Right forelimb (tissue), 1 donor: ENCODE measurements at places on chromosomes 2 and 18.

GRCh38 chr2:108776475-108776874 is 10.1 kb upstream of the CCDC138 start:
- DNase-seq = no peak

DNA sequence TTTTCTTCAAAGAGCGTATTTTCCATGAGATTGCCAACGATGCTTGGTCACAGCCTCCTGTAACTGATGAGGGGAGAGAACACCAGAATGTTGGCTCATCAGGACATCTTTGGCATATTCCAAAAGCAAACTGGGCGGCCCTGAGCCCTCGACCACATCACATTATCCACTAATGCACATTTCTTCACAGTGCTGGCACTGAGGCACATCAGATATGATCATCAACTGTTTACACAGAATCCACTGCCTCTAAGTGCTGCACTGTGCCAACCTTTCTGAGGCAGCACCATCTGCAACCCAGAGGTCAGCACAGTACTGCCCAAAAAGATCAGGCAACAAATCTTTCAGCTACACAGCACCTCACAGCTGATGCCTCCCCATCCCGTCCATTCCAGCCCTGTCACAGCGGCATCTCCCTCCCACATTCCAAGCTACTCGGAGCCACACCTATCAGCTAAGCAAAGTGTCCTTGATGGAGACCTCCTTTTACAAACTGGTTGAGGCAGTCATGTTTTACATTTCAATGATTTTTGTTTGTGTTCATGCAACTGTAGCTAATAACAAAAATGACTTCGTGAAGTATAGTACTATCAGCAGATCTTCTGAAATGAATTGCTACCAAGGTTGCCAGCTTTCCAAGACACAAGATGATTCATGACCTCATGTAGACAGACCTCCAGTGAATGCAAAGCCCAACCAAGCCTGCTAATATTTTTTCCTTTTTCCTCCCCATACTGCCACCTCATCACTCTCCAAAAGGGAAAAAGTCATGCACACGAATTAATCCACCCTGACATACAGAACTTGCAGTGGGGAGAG is 32.3 kb downstream of the MYO5B start:
- DNase-seq = no peak

GRCh38 chr2:207046724-207047123 is 107.4 kb downstream of the CPO start:
- no peak for DNase-seq

DNA sequence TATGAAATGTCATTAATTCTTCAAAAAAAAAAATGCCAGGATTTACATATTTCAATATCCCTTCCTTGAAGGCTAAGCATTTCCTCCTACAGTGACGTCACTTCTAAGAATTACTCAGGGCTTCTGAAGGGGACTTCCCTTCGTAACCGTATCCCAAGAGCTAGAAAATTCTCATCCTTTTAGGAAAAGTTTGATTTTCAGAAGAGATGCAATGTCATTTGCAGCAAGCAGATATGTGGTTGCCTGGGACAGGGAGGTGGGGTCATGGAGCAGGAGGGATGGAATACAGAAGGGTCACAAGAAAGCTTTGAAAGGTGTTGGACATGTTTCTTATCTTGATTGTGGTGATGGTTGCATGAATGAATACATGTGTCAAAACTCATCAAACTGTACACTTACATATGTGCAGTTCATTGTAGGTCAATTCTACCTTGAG is 97.0 kb upstream of the ATL2 start:
- no peak for DNase-seq

DNA sequence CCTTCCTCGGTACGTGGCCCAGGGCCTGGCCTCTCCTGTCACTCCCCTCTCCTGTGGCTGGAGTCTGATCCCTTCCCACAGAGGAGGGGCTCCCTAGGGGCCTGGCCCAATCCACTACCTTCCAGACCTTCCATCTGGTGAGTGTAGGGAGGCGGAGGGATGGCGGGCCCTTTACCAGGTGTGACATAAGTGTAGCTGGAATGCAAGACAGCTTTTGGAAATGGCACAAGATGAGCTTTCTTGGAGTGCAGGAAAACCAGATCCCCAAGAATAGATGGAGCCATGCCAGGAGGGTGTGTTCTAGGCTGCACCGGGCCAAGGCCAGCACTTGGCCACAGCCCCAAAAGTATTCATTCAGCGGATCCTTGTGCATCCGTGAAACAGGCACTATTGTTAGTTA is 30.1 kb downstream of the IGFBP5 start:
- peak; percentile 76 for DNase-seq

- no peak for DNase-seq
Observed at GRCh38 chr2:231554327-231554726, 24.1 kb upstream of the NMUR1 start.

GRCh38 chr2:27802547-27802946 is 31.0 kb downstream of the MRPL33 start:
- no peak for DNase-seq

GRCh38 chr18:433960-434359 is 66.5 kb downstream of the COLEC12 start:
- no peak for DNase-seq

GRCh38 chr2:119429225-119429981 is 2.3 kb upstream of the TMEM37 start:
- DNase-seq = no peak

DNA sequence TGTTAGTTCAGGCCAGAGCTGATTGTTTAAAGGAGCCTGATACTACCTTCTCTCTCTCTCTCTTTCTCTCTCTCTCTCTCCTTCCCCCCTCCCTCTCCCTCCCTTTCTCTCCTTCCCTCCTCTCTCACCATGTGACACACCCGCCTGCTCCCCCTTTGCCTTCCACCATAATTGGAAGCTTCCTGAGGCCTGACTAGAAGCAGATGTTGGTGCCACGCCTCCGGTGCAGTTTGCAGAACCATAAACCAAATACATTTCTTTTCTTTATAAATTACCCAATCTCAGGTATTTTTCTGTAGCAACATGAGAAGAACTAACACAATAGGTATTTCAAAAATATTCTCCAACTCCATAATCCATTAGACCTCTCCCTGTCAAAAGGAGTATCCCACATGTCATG is 62.4 kb downstream of the ANKRD62 start:
- no peak for DNase-seq

DNA sequence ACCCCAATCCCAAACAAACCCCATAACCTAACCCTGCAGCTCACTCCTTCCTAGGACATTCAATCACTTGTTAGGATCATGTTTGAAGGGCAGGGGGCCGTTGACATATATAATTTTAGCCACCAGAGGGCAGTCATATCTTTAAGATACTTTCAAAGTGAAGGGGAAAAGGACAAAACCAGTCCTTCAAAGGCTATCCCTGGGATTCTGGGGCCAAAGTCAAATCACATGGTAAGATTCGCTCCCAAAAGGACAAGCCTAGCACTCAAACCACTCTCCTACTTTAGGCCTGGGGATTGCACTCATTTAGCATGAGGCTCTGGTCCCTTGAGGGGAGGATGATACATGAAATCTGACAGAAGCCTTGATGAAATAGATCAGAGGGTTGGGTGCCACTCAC is 44.6 kb downstream of the HAUS1 start:
- no peak for DNase-seq

GRCh38 chr2:105497094-105497493 is 98.2 kb upstream of the FHL2 start:
- DNase-seq = no peak

- no peak for DNase-seq
Observed at GRCh38 chr2:37775908-37776250, 104.4 kb upstream of the CDC42EP3 start.

DNA sequence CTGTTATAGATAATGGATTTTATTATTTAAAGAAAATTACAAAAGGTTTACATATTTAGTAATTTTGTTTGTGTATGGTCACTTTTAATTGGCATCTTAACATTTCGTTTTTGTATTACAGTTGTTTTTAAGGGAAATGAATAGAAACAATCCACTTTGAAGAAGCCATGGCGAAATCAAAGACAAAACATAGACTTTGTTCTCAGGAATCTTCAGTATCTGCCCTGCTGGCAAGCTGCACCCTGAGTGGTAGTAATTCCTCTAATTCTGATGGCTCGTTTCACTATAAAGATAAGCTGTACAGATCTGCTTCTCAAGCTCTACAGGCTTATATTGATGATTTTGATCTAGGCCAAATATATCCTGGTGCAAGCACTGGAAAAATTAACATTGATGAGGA is 2.7 kb downstream of the C18orf54 start:
- no peak for DNase-seq

- DNase-seq = peak; percentile 40
Observed at GRCh38 chr2:239309398-239310245, 91.2 kb downstream of the HDAC4 start.

- no peak for DNase-seq
Observed at GRCh38 chr2:51212374-51212773, 180.4 kb upstream of the NRXN1 start.

DNA sequence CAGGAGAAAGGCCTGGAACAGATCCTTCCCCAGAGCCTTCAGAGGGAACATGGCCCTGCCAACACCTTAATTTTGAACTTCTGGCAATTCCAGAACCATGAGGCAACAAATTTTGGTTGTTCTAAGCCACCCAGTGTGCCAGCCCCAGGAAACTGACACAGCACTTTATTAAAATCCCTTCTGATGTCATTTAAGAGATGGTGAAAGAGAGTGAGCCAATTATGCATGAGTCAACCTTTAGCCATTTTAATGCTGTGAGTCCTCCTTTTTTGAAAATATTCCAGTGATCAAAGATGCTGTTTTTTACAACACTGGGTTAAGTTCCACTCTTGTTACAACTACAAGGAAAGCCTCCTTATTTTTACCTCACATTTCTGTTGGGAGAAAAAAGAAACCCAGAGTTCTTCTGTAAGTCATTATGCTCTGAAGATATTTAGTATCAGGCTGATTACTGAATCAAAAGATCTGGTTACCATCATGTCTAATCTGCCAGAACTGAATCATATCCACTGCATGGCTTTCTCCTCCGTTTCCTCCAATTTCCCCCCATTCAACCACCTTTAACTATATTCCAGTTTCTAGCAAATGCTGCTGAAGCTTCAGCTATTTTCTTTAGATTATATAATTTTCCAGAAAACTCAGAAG is 235.4 kb downstream of the TXNL1 start:
- DNase-seq = no peak
